ENCODE measurements at places on chromosomes 2 and 18. TPM values are rescaled to one million over a fixed set of nuclear protein-coding genes. Genes with fewer than 3 reads are reported as not detected.

DNA sequence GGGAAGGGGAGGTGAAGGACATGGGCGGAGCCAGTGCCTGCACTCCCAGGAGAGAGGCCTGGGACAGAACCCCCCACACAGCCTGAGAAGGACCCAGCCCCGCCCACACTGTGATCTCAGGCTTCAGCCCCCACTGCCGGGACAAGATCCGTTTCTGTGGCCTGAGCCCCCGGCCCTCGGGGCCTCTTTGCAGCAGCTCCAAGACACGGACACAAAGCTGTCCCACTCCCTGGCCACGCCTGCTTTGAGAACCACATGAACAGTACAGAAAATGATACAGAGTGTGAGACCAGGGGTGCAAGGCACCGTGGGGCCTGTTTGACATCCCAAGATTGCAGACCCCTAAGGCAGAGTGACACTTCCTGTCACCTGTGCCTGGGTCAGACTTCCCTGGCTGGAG lies 74.5 kb downstream of the TWIST2 start:
- DNase-seq, result no peak

DNA sequence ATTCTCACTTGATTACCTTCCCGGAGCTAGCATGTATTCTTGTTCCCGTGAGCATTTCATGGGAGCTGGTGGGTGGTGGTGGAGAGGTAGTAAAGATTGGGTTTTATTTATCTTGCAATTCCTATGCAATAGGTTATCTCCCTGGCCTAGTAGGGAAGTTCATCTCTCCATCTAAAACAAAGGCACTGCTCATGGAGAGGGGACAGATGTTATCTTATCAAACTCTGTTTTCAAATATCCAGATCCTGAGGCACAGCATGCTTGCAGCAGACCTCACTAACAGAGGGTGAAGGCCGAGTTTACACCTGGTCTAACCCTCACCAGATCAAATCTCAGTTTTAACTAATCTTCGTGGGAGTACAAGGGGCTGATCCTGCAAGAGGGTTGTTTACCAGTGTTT lies 98.9 kb downstream of the CYRIA start:
- no peak for DNase-seq

- no peak for DNase-seq
Observed at GRCh38 chr2:186535861-186536260, 49.8 kb downstream of the ZC3H15 start.

- no peak for DNase-seq
Observed at GRCh38 chr18:79139206-79139605, 70.0 kb downstream of the ATP9B start.

GRCh38 chr2:53103679-53104078 lies 663.9 kb upstream of the CHAC2 start:
- no peak for DNase-seq

- no peak for DNase-seq
Observed at GRCh38 chr2:3214806-3215404, 162.7 kb downstream of the EIPR1 start.

- DNase-seq, result peak; percentile 79
Observed at GRCh38 chr2:60555066-60555782, 1.8 kb upstream of the BCL11A start.

- DNase-seq, result no peak
Observed at GRCh38 chr2:132448331-132448730, 31.7 kb downstream of the GPR39 start.

GRCh38 chr2:108118996-108119395 lies 120.8 kb upstream of the SULT1C3 start:
- no peak for DNase-seq

GRCh38 chr2:173401716-173402326 lies 47.1 kb downstream of the CDCA7 start:
- DNase-seq, result no peak

Gene IL18RAP
- 1.2 TPM for total RNA-seq

- DNase-seq, result no peak
Observed at GRCh38 chr2:235618039-235618438, 124.2 kb downstream of the AGAP1 start.

DNA sequence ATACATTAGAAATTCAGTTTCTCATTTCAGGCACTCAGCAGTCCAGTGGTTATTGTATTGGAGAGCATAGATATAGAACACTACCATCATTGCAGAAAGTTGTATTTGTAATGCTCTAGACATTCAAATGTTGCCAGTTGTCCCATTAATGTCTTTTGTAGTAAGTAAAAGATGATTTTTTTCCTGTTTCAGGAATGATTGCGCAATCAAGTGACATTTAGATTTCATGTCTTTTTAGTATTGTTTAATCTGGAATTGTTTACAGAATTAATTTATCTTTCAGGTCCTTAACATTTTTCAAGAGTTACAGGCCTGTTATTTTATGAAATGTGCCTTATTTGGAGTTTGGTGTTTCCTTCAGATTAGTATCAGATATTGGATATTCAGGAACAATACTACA lies 134.7 kb downstream of the MSTN start:
- DNase-seq, result no peak

DNA sequence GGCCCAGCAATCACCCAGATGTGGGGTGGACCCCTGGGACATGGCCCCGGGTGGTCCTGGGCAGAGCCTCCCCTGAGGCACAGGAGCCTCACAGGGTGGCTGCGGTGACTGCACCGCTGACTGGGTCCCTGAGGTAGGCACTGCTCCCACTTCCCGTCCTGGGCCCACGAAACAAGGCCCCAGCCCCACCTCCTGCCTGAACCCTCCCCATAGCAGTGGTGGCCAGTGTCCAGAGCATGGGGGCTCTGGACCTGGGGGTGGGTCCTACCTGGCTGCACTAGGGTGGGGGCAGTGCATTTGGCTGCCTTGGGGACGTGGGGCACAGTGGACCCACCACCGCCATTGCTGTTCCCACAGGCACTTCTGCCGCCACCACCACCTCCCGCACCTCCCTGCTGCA lies 39.4 kb downstream of the TDRD15 start:
- no peak for DNase-seq

Gene LYG2
- total RNA-seq, result not detected

Gene RAD51AP2
- not detected for total RNA-seq

GRCh38 chr2:101698014-101698843 lies 722 bp downstream of the MAP4K4 start:
- no peak for DNase-seq

- DNase-seq, result no peak
Observed at GRCh38 chr2:95044601-95045000, 19.1 kb downstream of the MAL start.

Gene PRKD3
- 50.1 TPM for total RNA-seq

DNA sequence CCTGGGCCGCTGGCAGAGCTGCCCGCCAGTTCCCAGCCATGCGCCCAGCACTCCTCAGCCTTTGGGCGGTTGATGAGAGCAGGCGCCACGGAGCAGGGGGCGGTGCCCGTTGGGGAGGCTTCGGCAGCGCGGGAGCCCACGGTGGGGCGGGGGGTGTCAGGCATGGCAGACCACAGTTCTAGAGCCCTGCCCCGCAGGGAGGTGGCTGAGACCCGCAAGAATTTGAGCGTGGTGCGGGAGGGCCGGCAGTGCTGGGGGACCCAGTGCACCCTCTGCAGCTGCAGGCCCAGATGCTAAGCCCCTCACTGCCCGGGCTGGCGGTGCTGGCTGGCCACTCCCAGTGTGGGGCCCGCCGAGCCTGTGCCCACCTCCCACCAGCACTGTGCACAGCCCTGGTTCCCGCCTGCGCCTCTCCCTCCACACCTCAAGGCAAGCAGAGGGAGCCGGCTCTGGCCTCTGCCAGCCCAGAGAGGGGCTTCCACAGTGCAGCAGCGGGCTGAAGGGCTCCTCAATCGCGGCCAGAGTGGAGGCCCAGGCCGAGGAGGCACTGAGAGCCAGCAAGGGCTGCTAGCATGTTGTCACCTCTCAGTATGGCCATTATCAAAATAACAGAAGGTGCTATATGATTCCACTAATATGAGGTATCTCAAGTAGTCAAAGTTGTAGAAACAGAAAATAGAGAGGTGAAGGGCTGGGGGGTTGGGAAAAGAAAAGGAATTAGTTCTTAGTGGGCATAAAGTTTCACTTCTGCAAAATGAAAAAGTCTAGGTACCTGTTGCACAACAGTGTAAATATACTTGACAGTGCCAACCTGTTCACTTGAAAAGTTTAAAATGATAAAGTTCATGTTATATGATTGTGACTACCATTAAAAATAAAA lies 72.3 kb downstream of the SH3YL1 start:
- no peak for DNase-seq

- no peak for DNase-seq
Observed at GRCh38 chr18:47968721-47969120, 38.3 kb upstream of the SMAD2 start.

GRCh38 chr2:232316461-232317330 lies 61.9 kb upstream of the ALPP start:
- DNase-seq, result peak; percentile 32

DNA sequence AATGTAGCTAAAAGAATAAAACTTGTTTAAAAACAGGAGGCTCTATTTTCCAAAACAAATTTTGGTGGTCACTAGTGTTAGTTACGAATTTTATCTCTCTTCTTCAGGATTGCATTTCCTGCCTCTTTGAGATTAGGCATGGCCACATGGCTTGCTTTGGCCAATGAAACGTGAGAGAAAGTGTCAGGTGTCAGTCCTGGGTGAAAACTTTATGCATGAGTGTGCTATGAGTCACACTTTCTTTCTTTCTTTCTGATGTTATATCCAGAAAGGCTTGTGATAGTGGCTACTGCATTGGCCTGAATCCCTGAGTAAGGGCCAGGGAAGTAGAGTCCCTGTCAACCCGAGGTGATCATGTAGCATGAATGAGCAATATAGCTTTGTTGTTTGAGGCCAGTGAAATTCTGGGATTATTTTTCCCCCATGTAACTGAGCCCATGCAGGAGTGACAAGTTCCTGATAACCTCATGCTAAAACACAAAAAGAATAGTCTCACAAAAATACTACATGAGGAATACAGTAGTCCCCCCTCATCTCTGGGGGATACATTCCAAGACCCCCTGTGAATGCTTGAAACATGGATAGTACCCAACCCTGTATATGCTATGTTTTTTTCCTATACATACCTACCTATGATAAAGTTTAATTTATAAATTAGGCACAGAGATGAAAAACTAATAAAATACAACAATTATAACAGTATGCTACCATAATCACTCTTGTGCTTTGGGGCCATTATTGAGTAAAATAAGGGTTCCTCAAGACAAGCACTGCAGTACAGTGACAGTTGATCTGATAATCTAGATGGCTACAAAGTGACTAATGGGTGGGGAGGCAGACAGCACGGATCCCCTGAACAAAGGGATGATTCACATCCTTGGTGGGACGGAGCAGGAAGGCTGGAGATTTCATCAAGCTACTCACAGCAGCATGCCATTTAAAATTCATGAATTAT lies 109.5 kb downstream of the CDC42EP3 start:
- DNase-seq, result no peak

- no peak for DNase-seq
Observed at GRCh38 chr2:223619486-223620129, 17.4 kb upstream of the SCG2 start.

- DNase-seq, result no peak
Observed at GRCh38 chr2:75729861-75730260, 19.1 kb upstream of the GCFC2 start.

GRCh38 chr2:227482638-227483340 lies 10.8 kb downstream of the AGFG1 start:
- DNase-seq, result no peak

DNA sequence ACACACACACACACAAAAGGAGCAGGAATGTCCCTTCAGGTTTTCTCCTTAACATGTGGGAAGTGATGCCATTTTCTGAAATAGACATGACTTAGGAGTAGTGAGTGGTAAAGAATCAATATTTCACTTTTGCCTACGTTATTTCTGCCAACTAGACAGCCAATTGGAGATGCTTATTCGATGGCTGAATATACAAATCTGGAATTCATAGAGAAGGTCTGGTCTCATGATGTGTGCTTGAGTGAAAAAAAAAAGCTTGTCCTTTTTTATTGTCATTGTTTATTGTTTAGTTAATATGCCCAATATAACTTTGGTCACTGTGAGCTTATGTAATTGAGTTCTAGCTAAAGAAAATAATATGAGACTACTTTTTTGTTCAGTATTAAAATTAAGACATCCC lies 284.3 kb downstream of the GULP1 start:
- DNase-seq, result no peak

Gene UGGT1
- 43.9 TPM for total RNA-seq

Gene MEP1B
- total RNA-seq, result 6.9 TPM

Gene KCNG2
- not detected for total RNA-seq

DNA sequence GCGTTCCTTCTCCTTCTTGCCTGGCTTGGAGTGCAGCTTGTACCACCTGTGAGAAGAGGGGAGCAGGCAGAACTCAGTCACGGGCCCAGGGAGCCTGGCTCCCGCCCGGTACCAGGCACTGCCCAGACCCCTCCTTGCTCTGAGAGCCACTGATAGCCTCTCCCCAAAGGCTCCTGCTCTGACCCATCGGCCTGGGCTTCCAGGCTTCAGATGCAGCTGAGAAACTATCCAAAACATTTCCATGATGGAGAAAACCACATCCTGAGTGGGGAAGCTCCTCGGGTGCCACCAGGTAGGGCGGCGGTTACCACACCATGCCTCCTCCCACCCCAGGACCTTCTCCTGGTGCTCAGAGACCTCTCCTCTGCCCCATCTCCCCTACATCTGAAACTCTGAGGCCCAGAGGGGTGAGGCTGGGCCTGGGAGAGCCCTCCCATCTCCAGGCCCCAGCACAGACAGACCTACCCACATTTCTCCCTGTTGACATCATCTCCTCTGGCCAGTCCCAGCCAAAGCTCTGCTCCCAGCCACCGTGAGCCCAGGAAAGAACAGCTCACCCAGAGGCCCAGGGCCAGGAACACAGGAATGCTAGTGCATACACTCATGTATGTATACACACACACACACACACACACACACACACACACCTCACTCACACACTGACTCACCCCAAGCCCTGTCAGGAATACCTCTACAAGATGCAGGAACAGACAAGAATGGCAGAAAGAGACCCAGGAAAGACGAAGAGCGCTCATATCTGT lies 17.9 kb upstream of the SFXN5 start:
- no peak for DNase-seq

Gene SCYGR1
- total RNA-seq, result not detected

DNA sequence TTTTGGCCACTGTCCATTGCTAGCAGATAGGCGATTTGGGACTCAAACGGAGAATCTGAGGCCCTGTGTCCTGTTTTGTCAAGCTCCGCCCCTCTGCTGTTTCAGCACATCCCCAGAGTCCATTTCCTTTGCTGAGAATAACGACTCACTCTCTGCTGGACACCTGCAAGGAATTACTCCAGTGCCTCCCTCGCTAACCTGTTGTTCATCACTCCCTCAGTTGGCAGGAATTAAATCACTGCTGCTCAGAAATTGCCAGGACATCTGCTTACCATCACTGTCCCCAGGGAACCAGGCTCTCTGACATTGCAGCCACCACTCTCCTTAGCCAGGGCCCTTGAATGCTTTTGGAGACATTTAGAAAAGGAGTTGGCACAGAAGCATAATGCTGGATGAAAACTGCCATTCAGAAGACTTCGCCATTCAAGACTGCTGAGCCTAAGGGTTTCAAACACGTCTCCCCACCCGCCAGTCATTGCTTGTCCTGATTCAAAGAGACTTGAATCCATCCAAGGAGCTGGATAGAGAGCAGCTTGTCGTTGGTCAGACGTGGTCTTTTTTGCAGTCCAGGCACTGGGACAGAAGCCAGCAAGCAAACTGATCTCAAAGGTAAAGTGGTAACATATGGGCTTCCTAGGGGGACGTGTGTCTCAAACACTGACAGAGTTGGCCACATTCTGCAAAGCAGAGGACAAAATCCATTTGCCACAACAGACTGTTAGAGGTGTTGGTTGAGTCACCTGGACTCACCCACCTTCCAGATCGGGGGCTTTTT lies 155.3 kb downstream of the UXS1 start:
- no peak for DNase-seq

- DNase-seq, result no peak
Observed at GRCh38 chr2:105840933-105841332, 96.2 kb downstream of the NCK2 start.
